ENCODE measurements at places on chromosomes 3 and 15.

- no peak for DNase-seq
Measured at GRCh38 chr15:56371495-56372147, 6.4 kb downstream of the TEX9 start.

- no peak for DNase-seq
Measured at GRCh38 chr3:194689493-194689944, 3.8 kb downstream of the FAM43A start.

GRCh38 chr15:36469311-36469966, 110.0 kb upstream of the CDIN1 start:
- DNase-seq: no peak

DNA sequence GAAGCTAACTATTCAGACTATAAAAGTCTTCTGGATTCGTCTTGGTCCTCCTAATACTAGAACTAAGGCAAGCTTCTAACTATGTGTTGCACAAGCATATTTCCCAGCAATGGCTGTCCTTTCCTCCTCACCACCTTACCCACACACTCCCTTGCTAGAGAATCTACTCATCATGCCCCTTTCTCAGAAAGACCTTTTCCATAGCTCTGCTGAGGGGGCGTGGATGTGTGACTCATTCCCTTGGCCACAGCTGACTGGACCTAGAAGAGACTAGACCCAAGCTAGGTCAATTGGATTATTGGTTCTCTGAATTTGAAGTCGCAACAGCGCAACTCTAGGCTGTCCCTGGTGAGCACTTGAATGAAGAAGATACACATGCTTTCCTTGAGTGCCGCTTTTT, 47.1 kb downstream of the ERC2 start:
- DNase-seq: no peak

GRCh38 chr3:151976211-151977050, 103.0 kb downstream of the SUCNR1 start:
- no peak for DNase-seq

DNA sequence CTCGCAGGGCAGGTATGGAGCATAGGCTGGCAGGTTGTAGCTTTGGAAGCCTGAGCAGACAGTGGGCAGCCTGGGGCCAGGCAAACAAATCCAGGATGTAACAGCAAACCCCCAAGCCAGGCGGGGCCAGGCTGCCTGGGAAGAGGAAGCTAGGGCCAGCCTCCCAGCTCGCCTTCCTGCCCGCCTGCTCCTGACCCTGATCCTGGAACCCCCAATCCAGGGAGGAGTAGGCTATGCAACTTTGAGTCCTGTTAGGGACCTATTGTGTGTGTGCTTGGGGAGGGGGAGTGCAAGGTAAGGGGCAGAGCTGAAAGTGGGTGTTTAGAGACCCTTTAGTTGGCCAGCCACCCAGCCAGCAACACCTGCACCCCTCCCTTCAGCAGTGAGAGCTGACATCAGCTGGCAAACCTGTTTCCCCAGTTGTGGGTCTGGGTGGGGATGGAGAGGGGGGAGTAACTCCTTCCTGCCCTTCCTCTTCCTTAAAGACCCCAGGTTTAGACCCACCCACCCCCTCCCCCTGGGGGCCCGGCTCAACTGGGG, 2.5 kb downstream of the NBEAL2 start:
- no peak for DNase-seq

DNA sequence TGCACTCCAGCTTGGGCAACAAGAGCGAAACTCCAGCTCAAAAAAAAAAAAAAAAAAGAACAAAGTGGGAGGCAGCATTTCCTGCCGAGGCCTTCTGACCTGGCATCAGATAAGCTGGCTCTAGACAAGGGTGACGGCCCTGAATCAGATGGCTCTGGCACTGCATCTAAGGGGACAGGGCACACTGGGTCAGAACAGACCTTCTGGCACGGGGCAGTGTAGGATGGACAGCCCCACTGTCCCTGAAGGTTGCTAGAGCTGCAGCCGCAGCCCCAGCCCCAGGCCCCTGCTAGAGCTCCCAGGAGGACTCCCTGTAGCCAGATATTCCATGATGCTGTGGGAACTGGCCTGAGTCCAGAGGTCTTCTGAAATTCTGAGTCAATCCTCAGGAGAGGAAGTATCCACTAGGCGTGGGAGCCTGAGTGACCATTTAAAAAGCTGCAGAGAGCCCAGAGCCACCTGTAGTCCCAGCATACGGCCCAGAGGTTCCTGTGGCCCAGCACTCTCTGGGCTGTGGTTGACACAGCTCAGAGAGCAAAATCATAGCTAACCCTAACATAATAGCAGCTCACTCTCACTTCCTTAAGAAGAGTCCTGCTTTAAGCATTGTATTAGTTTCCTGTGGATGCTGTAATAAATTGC, 69.2 kb upstream of the MFGE8 start:
- DNase-seq: no peak

DNA sequence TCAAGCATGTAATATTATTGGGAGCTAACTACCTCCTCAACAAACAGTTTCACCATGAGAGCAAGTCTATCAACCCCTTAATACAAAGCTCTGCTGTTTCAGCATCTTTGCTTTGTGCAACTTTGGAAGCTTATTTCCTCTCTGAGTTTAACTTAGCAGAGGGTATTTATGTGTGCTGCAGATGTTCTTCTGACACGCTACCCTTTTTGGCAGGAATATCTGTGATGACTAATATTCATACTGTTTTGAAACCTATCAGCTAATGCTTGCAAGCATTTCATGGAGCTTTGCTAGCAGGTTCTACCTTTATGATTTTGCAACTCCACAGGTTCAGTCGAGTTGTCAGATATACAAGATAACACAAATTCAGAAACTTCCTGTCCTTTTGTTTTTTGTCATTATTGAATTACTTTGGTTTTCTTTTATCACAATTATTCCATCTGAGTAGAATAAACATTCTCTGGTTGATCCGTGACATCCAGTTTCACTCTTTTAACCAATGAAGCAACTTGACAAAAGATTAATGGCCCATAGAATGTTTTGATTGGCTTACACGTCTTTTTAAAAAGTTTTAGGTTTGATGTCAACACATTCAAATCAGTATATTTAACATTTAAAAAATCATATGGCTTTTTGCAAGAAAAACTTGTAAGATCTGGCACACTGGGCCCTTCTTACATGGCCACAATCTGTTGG, 1.7 kb upstream of the SLC9A9 start:
- DNase-seq: no peak

- no peak for DNase-seq
Measured at GRCh38 chr3:15708882-15709677, 88.7 kb downstream of the ANKRD28 start.

DNA sequence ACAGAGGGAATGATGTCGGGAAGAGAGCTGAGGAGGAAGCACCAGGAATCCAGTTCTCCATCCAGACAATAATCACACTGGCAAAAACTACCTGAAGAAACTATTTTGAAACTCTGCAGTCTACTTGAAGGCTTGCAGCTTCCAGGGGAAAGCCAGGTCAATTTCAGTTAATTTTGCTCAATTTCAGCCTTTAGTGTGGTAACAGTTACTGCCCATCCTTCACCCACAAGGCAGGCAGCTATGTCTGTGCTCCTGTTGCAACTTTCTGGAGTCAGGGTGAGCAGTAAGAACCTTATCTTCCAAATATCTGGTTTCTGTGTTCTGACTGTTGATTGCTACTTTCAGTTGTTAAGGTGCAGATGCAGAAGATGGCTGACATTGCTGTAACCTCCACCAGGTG, 221.7 kb downstream of the ADAMTS17 start:
- no peak for DNase-seq

GRCh38 chr3:149221783-149222517, at the start of gene CP:
CP (minus strand) TSS chr3:149221829; CDS start chr3:149221792, 37 bp downstream.
- no peak for DNase-seq

GRCh38 chr3:99789011-99789721, 28.5 kb upstream of the CMSS1 start:
- DNase-seq: no peak

- DNase-seq: no peak
Measured at GRCh38 chr3:32310336-32310735, 71.9 kb downstream of the CMTM8 start.

GRCh38 chr3:167615030-167615429, 38.7 kb downstream of the WDR49 start:
- DNase-seq: no peak

DNA sequence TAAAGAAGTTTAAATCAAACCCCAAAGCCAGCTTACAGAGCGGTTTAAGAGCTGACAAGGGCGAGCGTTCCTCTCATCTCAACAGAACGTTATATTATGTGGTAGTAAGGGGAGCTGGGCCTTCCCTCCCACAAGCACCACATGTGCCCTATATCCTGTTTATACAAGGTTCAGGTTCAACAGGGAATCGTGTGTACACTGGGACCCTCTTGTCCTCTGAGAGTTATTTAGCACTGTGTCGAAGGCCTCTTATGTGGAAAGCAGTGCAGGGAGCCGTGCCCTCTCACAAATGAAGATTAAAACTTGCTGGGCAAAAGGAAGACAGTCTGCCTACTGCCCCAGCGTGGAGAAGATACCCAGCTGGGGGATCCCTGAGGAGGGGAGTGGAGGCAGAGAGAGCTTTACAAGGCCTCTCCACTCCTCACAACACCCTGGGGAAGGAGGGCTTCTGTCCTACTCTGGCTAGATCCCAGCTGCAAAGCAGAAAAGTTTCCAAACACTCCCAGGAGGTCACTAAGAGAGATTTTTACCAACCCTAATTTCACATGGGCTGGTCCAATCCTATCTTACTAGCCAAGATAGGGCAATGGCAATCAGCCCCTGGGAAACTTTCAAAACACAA, 2.9 kb downstream of the TLE3 start:
- DNase-seq: no peak

GRCh38 chr15:25226360-25226759, 212.5 kb downstream of the UBE3A start:
- no peak for DNase-seq

- DNase-seq: no peak
Measured at GRCh38 chr15:28978661-28979060, 92.9 kb downstream of the APBA2 start.

GRCh38 chr3:18481946-18482548, 56.9 kb upstream of the SATB1 start:
- no peak for DNase-seq

- no peak for DNase-seq
Measured at GRCh38 chr3:105678017-105678416, 190.8 kb downstream of the CBLB start.

DNA sequence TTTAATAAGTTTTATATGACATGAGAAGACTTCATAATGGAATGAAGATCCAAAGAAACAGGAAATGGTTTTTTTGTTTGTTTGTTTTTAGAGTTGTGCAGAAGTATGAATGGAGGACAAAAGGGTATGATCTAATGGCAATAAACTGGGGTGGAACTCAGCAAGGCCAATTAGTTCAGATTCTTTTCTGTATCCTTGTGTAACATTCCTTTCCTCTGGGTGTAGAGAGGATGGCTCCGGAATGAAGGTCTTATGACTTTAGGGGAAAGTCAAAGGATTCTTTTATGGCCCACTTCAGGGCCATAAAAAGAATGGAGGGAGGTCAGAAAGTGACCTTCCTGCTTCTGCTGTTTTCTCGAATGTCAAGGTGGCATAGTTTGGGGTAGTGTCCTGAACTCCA, 152.6 kb downstream of the DPH6 start:
- DNase-seq: no peak

DNA sequence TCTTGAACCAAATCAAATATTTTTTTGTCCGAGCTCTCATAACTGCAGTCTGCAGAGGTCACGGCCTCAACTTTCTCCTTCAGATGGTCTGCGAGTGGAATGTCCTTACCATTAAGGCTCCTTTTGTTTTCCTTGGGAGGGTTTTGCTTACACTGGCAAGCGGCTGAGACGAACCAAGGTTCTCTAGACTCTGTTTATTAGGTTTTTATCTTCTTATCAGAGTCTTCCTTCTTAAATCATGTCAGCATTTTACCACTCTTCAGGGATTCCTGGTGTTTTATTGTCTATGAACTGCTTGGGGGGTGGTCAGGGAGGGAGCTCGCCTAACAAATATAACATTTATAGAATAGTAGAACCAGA, 773.7 kb upstream of the NR2F2 start:
- DNase-seq: no peak

DNA sequence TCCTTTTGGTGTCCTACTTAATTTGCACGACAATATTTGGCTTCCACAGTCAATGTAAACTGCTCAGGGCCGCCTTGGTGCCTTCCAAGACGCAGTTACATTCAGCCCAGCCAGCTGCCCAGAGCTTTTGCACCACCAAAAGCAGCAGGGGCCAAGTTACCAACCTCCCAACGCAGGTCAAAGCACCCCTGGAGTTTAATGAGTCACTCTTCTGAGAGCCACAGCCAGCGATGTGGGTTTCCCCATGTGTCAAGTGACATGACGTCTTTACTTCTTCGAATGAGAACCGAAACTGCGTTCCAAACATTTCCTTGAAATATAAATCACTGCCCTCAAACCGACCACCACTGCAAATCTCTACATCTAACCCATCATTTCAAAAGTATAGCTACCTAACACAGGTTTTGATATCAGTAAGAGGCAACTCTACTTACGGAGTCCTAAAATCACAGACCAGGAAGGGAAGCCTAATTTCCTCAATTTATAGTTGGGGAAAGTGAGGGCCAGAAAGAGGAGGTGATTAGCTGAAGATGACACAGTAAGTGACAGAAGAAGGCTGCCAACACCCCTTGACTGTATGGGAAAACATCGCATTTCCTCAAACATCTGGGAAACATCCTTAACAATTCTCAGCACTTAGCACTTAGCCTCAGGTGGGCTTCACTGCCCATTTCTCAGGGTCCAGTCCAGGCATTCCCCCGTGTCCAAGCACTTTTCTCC, 24.5 kb downstream of the MB21D2 start:
- DNase-seq: peak; percentile 68

DNA sequence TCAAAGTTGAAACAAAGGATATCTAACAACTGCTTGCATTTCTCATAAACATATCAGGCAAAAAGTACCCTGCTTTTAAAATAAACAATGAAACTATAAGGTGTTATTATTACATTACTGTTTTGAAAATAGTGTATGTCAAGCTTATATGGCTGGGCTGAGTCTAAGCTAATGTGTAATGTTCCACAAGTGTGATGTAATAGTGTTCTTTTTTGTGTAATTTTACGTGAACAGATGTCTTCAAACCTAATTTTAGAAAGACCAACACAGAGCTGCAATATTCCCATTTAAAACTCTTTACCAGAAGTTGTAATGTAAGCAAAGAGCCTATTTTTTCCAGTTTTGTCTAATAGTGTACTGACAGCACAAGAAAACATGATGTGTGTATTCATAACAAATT, 34.0 kb downstream of the MINDY2 start:
- DNase-seq: no peak

- no peak for DNase-seq
Measured at GRCh38 chr3:69500604-69501003, 114.7 kb upstream of the FRMD4B start.

GRCh38 chr15:93063796-93064690, 25.0 kb downstream of the RGMA start:
- DNase-seq: no peak

GRCh38 chr3:59606638-59607266, 556.9 kb upstream of the CFAP20DC start:
- no peak for DNase-seq

GRCh38 chr15:69820819-69821218, 276.9 kb downstream of the TLE3 start:
- no peak for DNase-seq

- no peak for DNase-seq
Measured at GRCh38 chr3:46163556-46164041, 44.5 kb downstream of the CCR1 start.
